NCI-H446 (cell line): ENCODE measurements at places on chromosomes 1 and 21.
A peak's percentile ranks its signal among the peaks of the same experiment; 100 is the strongest.

DNA sequence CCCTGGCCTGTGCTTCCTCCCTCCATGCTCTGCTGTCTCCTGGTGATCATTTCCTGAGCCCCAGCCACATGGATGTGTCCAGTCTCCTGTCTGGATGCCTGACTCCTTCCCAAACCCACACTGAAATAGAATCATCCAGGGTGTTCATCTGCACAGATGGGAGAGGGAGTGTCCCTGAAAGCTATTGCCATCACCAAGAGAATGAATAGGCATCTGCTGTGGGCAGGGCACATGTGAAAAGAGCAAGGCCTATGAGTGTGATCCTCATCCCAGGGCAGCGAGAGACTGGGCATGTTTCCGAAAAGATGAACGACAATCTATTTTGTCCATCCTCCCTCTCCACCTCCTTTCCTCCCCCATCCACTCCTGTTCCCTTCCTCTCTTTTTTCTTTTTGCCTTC is 5.0 kb downstream of the IGSF21 start:
- DNase-seq: no peak

- DNase-seq: peak; percentile 87
Measured at GRCh38 chr1:203692565-203693470, 66.2 kb downstream of the ATP2B4 start.

GRCh38 chr1:222791006-222791710 is 23.7 kb upstream of the DISP1 start:
- no peak for DNase-seq

- no peak for DNase-seq
Measured at GRCh38 chr1:118988186-118989005, at the start of gene TBX15. TSS of gene TBX15 (minus strand) at chr1:118988343. CDS start at chr1:118987795, 548 bp downstream.

- peak; percentile 3 for DNase-seq
Measured at GRCh38 chr1:35264871-35265270, 3.6 kb upstream of the ZMYM4 start.

DNA sequence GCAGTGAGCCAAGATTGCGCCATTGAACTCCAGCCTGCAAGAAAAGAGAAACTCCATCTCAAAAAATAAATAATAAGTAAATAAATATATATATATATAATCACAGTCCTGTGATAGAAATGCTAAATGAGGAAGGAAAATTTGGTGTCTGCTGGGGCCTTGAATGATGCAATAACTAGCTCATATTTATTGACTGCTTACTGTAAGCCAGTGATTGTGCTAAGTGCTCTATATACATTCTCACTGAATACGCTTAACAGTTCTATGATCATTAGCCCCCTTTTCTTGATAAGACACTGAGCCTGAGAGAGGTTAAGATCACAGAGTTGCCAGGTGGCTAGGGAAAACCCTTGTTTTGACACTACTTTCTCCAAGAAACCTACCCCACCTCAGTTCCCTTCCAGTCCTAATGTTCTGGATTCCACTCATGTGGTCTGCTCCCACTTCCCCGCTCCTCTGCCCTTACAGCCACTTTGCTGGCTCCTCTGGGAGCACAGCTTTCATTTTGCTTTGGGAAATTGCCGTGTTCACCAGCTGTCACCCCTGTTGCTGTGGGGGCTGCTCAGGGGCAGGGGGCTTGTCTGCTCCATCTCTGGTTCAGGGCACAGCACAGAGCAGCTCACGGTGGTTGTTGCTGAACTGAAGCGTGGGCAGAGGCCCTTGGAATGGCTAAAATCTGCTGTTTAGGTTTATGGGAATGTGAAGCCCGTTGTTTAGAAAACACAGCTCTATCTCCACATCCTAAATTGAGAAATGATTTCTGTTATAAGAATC is 2.5 kb upstream of the BMP8A start:
- no peak for DNase-seq

DNA sequence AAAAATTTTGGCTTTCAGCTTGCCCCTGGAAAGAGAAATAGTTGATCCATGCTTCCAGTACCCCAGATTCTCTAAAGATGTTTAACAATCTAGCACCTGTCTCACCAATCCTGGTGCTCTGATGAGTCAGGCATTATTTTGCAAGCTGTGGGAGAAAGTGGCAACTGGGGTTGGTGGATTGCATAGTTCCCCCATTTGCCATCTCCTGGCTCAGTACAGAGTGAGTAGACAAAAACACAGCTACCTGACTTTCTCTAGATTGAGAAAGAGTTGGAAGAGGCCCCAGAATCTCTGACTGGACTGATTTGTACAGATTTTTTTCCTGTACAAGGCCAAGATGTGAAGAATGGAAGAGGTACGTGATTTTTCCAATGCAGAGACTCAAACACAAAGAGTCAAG is 75.1 kb upstream of the NEGR1 start:
- no peak for DNase-seq

GRCh38 chr1:44664730-44665370 is 9.4 kb downstream of the TMEM53 start:
- no peak for DNase-seq

DNA sequence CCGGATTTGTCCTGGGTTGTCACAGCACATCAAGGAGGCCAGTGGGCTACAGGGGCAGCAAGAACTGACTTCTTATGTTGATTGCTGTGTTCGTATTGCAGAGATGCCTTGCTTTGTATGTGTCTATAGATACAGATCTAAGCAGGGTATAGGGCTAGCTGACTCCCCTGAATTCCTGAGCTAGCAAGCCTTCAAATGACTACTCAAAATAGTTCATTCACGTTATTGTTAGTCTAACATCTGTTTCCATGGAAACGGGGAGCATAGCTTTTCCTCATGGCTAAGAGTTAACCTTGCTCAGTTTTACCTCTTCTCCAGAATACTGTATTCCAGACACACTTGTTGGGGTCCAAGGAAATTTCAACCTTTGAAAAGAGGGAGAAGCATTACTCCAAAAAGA is 24.1 kb downstream of the TRIM45 start:
- DNase-seq: no peak

DNA sequence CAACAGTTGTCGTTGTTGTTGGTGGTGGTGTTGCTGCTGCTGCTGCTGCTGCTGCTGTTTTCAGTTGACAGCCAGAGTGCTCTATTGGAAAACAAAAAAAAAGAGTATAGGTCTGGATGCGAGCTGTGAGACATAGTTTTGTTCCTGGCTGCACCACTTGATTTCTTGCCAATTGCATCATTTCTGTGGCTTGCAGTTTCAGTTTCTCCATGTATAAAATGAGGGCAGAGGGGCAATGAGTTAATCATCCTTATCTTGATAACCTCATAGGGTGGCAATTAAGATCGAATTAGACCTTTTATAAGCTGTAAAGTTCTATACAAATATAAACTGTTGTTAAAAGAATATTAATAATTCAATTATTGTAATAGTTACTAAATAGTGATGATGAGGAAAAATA is 156.7 kb downstream of the DMRTA2 start:
- no peak for DNase-seq

DNA sequence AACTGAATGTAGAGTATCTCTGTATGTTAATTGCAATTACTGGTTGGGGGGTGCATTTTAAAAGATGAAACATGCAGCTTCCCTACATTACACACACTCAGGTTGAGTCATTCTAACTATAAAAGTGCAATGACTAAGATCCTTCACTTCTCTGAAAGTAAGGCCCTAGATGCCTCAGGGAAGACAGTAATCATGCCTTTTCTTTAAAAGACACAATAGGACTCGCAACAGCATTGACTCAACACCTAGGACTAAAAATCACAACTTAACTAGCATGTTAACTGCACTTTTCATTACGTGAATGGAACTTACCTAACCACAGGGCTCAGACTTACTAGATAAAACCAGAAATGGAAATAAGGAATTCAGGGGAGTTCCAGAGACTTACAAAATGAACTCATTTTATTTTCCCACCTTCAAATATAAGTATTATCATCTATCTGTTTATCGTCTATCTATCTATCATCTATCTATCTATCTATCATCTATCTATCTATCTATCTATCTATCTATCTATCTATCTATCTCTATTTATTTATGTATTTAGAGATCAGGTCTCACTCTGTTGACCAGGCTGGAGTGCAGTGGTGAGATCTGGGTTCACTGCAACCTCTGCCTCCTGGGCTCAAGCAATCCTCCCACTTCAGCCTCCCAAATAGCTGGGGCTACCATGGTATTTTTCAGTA is 47.8 kb downstream of the CHML start:
- no peak for DNase-seq

DNA sequence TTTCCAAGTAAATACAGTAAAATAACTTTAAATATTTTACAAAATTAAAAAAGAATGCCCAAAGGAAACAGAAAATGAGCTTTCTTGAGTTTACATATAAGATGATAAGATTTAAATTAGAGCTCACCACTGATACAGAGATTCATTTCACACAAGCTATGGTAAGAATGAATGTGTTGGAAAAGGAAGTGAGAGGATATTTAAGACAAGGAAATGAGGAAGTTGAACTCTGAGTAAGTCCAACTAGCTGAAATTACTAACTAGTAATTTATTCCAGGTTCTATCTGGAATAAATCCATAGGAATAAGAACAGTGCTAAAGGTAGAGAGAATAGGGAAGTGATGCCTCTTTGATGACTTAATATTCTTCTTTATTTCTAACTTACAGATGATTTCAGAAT is 42.4 kb downstream of the FNBP1L start:
- DNase-seq: no peak

DNA sequence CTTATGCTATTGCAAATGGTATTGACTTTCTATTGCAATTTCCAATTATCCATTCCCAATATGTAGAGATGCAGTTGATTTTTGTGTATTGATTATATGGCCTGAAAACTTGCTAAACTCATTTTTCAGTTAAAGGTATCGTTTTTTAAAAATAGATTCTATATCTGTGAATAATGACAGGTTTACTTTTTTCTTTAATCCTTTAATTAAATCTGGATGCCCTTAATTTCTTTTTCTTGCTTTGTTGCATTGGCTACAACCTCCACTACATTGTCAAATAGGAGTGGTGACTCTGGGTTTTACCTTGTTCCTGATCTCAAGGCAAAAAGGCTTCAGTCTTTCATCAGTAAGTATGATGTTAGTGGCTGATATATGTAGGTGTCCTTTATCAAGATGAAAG is 522.4 kb downstream of the MATN1 start:
- no peak for DNase-seq

GRCh38 chr1:31410871-31411270 is 2.1 kb upstream of the SERINC2 start:
- no peak for DNase-seq

GRCh38 chr1:179706339-179706941 is 36.7 kb upstream of the FAM163A start:
- DNase-seq: peak; percentile 73

GRCh38 chr21:39644062-39644560 is 31.4 kb downstream of the B3GALT5 start:
- DNase-seq: no peak

- DNase-seq: peak; percentile 57
Measured at GRCh38 chr1:67869233-67869632, 36.0 kb upstream of the GNG12 start.

GRCh38 chr21:33206771-33207281 is 22.9 kb upstream of the IFNAR2 start:
- no peak for DNase-seq

GRCh38 chr1:153387001-153387400 is 3.9 kb downstream of the S100A8 start:
- DNase-seq: no peak

GRCh38 chr1:18556364-18556763 is 74.3 kb upstream of the PAX7 start:
- DNase-seq: no peak

GRCh38 chr1:214966346-214966745 is 116.2 kb upstream of the KCNK2 start:
- DNase-seq: no peak

GRCh38 chr1:227940791-227941241 is 6.9 kb downstream of the WNT9A start:
- no peak for DNase-seq

- no peak for DNase-seq
Measured at GRCh38 chr1:165365341-165365740, 8.8 kb upstream of the LMX1A start.
